ENCODE measurements at places on chromosomes 16 and 17.

DNA sequence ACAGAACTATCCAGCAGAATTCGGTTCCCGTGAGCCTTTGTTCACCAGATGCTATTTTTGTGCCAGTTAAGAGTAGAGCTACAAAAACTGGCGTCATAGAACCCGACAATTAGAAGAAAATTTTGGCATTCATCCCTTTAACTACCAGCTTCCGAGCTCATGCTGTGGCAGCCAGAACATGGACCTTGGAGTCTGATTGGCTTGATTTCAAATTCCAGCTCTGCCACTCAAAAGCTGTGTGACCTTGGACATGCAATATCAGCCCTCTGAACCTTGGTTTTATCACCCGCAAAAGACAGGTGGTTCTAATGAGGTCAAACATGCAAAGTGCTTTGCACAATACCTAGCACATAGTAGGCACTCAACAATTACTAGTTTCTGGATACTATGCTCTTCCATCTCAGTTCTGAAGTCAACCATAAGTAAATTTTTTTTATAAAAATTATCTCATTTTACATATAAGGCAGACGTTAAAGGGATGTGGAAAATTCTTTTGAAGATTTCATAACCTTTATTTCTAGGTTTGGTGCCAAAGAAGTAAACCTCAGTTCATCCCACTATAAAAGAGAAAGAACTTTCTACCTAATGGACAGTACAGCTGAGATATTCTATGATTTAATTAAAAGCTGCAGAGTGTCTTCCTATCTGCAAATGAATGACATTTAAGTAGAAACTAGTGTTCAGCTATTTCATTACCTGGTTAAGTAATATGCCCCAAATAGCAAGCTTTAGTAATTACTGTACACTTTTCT is 331.5 kb downstream of the HAPSTR1 start:
- DNase-seq = no peak

DNA sequence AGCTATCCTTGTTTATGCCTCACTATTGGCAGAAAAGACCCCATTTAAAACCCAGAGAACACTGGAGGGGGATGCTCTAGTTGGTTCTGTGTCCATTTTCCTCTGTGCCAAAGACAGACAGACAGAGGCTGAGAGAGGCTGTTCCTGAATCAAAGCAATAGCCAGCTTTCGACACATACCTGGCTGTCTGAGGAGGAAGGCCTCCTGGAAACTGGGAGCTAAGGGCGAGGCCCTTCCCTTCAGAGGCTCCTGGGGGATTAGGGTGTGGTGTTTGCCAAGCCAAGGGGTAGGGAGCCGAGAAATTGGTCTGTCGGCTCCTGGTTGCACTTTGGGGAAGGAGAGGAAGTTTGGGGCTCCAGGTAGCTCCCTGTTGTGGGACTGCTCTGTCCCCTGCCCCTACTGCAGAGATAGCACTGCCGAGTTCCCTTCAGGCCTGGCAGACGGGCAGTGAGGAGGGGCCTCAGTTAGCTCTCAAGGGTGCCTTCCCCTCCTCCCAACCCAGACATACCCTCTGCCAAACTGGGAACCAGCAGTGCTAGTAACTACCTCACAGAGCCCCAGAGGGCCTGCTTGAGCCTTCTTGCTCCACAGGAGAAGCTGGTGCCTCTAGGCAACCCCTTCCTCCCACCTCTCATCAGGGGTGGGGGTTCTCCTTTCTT is 56.1 kb downstream of the IGF2BP1 start:
- DNase-seq = no peak

DNA sequence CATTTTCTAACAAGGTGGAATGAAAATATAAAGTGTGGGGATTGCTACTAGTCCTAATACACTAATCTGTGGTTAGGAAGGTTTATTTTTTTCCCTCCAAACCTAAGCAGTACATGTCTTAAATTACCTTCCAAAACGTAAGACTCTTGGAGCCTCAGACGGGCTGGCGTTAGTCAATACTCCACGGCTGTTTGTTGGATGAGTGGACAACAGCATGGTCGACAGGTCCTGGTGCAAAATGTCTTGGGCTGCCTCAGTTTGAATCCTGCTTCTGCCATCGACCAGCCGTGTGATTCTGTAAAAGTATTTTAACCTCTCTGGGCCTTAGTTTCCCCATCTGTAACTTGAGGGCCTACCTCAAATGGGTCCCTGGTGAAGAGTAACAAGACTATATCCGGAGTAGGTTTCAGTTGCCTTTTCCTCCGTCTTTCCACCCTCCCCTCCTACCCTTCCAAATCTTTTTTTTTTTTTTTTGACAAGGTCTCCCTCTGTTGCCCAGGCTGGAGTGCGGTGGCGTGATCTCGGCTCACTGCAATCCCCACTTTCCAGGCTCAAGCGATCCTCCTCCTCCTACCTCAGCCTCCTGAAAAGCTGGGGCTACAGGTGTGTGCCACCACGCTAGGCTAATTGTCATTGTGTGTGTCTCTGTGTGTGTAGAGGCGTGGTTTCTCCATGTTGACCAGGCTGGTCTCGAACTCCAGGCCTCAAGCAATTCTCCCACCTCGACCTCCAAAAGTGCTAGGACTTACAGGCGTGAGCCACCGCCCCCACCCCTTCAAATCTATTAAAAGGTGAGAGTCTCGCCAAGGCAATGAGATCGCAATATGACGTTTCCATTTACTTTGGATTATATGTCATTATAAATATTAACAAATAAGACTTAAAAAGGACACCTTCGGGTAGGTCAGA is 5.8 kb downstream of the SCGB1C2 start:
- DNase-seq = no peak

DNA sequence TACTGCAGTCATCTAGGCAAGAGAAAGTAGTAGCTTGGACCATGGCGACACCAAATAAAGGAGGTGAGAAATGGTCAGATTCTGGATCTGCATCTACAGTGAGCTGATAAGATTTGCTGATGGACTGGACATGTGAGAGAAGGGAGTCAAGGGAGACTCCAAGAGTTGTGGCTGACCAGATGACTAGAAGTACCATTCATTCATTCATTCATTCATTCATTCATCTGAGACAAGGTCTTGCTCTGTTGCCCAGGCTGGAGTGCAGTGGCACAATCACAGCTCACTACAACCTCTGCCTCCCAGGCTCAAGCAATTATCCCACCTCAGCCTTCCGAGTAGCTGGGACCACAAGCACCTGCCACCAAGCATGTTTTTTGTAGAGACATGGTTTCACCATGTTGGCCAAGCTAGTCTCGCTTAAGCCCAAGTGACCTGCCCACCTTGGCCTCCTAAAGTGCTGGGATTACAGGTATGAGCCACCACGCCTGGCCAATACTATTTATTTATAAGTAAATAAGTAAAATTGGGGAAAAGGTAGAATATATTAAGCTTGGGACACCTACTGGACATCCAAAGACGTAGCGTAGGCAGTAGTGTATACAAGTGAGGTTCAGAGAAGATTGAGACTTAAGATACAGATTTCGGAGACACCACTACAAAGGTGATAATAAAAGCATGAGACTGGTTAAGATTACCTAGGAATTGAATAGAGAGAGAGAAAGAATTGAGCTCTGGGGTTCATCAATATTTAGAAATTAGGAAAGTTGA is 15.7 kb upstream of the RNF43 start:
- DNase-seq = no peak

- DNase-seq = no peak
Measured at GRCh38 chr17:39818358-39819000, 45.6 kb downstream of the IKZF3 start.

- no peak for DNase-seq
Measured at GRCh38 chr17:13421581-13422130, 180.1 kb downstream of the HS3ST3A1 start.

DNA sequence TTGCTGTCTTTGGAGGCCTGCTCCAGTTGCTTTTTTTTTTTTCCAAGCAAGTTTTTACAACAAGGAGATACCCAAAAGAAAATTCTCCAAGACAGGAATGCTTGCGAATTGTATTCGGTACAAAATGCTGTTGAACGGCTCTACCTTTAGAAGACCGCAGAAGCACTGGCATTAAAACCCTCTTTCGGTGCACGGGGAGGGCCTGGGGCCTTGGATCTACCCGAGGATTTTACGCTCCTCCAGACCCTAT is 1.3 kb upstream of the HELZ start:
- DNase-seq = no peak
